ENCODE measurements at places on chromosomes 6 and 20. TPM values are rescaled to one million over a fixed set of nuclear protein-coding genes. Genes with fewer than 3 reads are reported as not detected.

Gene AK9
- 3.0 TPM for total RNA-seq

Gene CST4
- total RNA-seq = not detected

Gene SCRT2
- total RNA-seq = not detected

Gene RAMACL
- 0.27 TPM for total RNA-seq

Gene AURKA
- total RNA-seq = 1.6 TPM

Gene SPACA1
- total RNA-seq = not detected

Gene RAET1L
- total RNA-seq = not detected

Gene SLC22A2
- total RNA-seq = not detected

Gene NFS1
- 25.0 TPM for total RNA-seq

Gene SLPI
- not detected for total RNA-seq

- DNase-seq = no peak
Observed at GRCh38 chr20:63291811-63292210, 1.2 kb upstream of the COL20A1 start.

- no peak for DNase-seq
Observed at GRCh38 chr6:25062070-25062811, 126.5 kb upstream of the RIPOR2 start.

DNA sequence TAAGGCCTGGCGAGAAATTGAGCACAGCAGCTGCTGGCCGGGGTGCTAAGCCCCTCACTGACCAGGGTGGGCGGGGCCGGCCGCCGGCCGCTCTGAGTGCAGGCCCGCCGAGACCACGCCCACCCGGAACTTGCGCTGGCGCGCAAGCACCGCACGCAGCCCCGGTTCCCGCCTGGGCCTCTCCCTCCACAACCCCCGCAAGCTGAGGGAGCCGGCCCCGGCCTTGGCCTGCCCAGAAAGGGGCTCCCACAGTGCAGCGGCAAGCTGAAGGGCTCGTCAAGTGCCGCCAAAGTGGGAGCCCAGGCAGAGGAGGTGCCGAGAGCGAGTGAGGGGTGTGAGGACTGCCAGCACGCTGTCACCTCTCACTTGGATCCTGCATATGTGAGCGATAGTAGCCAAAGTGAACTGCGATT is 251.2 kb downstream of the GJA1 start:
- no peak for DNase-seq

DNA sequence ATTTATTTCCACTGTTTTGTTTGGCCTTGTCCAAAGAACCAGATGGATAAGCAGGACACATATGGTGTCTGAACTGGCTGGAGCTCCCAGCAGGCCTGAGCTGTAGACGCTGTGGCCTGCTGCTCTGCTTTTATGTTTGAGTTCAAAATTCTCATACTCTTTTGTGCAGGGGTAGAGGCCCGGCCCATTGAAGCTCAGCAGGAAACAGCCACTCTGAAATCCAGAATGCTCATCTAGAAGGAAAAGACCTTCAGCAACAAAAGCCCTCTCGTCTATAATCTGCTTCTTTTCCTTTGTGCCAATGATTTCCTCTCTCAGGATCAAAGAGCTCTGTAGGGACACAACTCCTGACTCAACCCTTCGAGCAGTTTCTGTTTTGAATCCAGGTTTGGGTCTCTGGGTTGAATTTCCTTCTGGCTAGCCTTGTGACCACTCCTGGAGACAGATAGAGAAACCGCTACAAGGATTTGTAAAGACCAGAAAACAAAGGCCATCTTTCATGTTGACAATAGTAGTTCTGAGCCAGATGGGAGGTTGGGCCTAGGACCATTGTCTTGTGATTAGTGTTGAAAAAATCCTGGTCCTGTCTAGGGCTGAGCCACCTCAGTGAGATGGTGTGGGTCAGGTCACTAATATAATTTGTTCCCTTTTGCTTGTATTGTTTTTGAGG is 446.7 kb downstream of the BCKDHB start:
- no peak for DNase-seq

- DNase-seq = no peak
Observed at GRCh38 chr6:83518816-83519480, 6.6 kb downstream of the PRSS35 start.

GRCh38 chr6:134481966-134482365 is 164.1 kb upstream of the SGK1 start:
- no peak for DNase-seq

- DNase-seq = no peak
Observed at GRCh38 chr6:66179361-66179760, 472.3 kb upstream of the EYS start.

DNA sequence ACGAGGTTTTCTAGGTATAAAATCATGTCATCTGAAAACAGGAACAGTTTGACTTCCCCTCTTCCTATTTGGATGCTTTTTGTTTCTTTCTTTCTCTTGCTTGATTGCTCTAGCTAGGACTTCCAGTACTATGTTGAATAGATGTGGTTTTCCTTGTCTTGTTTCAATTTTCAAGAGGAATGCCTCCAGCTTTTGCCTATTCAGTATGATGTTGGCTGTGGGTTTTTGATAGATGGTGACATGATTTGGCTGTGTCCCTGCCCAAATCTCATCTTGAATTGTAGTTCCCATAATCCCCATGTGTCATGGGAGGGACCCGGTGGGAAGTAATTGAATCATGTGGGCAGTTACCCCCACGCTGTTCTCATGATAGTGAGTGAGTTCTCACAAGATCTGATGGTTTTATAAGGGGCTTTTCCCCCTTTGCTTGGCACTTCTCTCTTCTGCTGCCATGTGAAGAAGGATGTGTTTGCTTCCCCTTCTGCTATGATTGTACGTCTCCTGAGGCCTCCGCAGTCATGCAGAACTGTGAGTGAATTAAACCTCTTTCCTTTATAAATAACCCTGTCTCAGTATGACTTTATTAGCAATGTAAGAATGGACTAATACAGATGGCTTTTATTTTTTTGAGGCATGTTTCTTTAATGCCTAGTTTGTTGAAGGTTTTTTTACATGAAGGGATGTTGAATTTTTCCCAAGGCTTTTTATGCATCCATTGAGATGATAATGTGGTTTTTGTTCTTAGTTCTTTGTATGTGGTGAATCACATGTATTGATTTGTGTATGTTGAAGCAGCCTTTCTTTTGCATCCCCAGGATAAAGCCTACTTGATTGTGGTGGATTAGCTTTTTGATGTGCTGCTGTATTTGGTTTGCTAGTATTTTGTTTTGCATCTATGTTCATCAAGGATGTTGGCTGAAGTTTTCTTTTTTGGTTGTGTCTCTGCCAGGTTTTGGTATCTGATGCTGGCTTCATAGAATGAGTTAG is 239.1 kb downstream of the THBS2 start:
- DNase-seq = no peak

DNA sequence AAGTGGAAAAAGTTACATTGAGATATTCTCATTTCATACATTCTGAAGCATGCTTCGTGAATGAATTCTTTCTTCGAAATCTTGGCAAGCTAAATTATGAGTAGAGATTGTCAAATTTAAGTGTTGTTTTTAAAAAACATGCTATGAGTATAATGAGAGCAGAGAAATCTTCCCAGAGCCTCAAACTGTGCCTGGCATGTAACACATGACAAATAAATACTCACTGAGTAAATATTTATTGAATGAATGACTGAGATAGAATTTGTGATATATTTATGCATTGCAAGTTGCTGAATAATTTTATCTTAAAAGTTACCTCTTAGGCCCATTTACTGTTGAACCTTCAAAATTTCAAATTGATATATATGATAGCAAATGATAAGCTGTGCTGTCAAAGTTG is 24.7 kb upstream of the CD2AP start:
- no peak for DNase-seq

DNA sequence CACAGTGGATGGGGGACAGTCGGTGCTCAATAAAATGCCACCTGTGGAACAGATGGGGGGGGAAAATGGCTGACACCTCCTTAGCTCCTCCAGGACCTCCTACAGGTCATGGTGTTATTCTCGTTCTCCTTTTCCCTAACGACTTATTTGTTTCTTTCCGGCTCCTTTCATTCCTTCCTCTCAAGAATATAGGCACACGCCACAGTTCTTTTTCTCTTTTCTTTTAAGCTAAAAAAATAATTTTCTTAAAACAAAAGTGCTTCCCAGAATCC is 1.4 kb upstream of the RNASET2 start:
- DNase-seq = no peak

DNA sequence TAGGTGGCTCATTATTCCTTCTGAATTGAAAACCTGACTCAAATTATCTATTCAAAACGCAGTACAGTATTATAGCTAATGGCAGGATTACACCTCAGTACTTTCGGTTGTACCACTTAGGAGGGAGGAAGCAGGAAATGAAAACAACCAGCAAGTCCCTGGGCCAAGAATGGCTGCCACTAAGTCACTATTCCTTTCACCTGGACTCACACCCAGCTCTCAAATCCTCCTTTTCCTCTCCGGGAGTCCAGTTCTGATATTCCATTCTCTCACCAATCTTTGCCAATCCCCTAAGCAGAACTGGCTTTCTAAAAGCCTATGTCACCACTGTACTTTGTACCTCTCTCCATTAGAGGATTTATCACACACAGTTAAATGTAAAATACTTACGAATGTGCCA is 20.6 kb downstream of the TMEM242 start:
- no peak for DNase-seq

DNA sequence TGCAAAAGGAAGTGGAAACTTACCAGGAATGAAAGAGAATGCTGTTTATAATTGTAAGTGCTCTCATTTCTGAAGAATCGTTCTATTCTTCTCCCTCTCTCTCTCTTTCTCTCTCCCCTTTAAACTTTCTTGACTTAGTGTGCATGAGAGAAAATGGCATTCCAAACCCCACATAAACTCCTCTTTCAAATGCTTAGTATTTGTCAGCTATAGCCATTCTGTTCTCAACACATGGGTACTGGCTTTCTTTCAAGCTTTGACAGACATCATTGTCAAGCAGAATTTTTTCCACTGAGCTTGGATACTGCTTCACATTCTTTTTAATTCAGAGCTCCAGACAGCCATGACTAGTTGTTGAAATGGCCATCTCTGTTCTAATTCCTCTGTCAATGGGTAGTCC is 51.1 kb upstream of the PREP start:
- no peak for DNase-seq

GRCh38 chr20:49039854-49040253 is 6.3 kb upstream of the CSE1L start:
- DNase-seq = no peak

- DNase-seq = no peak
Observed at GRCh38 chr6:1885576-1886011, 275.9 kb downstream of the FOXC1 start.

DNA sequence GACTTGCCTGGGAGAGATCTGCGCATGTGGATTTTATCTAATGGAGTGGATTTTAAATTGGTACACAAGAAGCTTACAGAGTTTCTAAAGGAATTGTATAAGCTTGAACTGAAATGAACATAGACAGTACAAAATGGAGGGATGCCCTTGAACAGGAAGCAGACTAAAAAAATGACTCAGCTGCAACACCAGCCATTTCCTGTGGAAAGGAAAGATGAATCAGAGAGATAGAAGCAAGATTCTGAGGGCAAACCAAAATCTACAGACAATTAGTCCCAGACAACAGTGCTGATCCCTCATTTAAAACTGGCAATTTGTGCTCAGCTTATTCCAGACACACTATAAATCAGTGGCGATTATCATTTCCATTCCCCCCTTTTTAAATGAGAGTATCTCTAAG is 114.6 kb upstream of the TCF21 start:
- no peak for DNase-seq

DNA sequence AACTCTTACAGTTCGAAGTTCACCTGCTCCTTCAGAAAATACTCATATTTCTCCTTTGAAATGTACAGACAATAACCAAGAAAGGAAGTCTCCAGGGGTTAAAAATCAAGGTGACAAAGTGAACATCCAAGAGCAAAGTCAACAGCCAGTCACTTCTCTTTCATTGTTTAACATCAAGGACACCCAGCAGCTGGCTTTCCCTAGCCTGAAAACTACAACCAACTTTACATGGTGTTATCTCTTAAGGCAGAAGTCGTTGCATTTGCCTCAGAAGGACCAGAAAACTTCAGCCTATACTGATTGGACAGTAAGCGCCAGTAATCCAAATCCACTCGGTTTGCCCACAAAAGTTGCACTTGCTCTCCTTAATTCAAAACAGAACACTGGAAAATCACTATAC is 113.3 kb downstream of the HIVEP1 start:
- no peak for DNase-seq

GRCh38 chr6:163392533-163392932 is 22.0 kb upstream of the QKI start:
- no peak for DNase-seq

DNA sequence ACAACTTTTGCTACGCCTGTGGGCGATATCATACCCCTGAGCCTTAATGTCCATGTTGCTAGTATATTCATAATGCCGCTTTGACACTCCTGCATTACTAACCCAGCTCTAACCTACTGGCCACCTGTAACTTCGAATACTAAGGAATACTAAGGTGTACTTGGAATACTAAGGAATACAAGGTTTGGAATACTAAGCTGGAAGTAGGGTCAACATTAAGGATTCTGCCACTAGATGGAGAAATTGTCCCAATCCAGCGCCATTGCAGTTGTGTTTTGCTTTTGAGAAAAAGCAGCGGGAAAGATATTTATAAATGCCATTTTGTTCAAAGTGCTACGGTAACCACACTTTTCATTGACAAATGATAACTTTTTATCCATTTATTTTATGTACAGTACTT is 10.7 kb downstream of the TBXT start:
- DNase-seq = no peak

DNA sequence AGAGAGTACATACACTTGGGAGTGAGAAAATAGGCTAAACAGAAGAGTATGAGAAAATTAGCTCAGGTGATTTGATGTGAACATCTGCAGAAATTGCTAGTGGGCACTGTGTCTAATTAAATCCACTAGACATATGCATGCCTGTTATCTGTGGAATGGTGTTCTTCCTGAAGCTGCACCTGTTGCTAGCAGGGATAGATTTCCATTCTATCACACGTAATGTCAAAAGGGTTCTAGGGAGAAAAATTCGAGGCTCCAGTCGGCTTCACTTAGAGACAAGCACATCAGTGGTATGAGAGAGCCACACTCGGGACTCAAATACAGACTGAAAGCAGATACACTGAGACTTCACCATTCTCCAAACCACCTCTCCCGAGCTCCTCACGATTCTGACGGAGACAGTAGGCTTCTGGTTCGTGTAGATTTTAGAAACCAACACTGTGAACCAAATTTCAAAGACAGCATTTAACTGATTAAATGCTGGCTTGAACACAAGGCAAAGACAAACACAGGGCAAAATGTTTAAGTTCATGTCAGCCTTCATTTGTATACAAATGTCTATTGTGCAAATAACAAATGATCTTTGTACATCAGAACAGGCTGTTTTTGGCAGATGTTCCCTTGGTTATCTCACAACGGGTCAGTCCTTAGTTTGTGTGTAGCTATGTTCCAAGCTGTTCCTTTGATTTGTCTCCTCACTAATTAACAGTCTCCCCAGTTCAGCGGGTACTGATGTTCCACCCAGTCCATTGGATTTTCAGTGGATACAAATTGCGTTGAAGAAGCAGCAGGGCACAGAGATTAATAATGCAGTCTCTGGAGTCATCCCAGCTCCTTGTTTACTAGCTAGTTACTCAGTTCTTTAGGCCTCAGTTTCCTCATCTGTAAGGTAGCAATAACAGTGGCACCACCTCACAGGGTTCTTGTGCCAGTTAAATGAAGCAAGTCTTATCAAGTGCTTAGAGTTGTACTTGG is 131.0 kb upstream of the IFNGR1 start:
- DNase-seq = no peak
